Brain (organoid and tissue), 16 donors: ENCODE measurements at places on chromosomes 7 and 10.
A peak's percentile ranks its signal among the peaks of the same experiment; 100 is the strongest.

GRCh38 chr10:13594641-13595040, 7.9 kb downstream of the PRPF18 start:
- DNase-seq, result no peak

DNA sequence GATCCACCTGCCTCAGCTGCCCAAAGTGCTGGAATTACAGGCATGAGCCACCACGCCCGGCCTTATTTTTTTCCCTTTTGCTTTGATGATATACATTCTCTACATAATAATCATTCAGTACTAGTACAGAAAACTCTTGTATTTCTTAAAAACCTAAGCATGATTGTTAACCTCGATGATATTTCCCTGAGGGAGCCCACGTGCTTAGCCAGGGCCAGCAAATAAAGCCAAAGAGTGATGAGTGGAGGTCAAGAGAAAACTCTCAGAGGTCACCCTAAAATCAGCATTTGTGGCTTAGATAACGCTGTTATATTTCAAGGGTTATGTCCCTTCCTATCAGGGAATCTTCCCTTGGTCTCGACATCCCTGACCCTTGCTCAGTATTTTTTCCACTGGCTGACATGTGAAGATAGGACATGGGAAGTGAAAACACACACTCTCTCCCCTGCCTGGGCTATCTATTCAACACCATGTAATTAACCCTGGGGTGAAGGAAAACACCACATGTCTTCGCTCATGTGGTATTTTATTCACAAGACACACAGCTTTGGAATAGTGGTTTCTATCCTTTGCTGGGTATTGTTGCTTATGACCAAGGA, 12.6 kb downstream of the FAM200A start:
- no peak for DNase-seq

DNA sequence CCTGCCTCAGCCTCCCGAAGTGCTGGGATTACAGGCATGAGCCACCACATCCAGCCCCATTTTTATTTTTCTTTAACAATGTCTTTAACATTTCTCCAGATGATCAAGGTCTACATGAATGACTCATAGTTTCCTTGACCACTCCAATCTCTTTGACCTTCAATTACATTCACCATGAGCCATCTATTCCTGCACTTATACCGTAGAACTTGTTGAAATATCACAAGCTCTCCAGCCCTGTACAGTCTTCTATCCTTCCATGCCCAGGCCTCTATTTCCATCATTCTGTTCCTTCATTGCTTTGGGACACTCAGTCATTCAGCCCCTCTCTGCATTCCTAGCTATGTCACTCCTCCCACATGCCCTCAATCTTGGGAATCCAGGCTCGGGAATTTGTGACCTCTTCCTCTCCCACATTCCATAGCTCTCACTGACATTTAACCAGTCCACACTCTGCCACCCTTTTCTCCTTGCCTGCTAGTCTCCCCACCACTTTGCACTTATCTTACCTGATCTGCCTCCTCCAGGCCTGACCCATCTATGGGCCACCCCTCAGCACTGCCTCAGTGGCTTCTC, 151.8 kb upstream of the STK17A start:
- DNase-seq, result no peak

- DNase-seq, result no peak
Measured at GRCh38 chr7:137539111-137539715, 195.7 kb upstream of the PTN start.

DNA sequence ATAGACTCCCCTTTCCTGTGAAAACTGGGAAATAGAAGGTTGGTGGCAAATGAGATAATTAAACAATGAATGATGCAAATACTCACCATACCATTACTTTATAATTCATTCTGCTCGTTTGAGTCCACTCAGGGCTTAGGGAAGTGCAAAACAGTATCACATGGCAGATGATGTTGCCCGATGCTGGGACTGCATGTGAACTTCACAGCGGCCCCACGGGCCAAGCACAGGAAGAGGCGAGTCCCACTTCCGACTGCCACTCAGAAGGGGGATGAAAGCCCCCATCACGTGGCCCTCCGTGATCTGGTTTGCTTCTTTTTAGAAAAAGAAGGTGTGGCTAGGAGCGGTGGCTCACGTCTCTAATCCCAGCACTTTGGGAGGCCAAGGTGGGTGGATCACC, 71.5 kb downstream of the PRPF18 start:
- DNase-seq, result no peak

GRCh38 chr7:13414181-13414580, 575.3 kb downstream of the ETV1 start:
- DNase-seq, result peak; percentile 41

- DNase-seq, result no peak
Measured at GRCh38 chr7:85773116-85773728, 586.4 kb upstream of the SEMA3D start.

DNA sequence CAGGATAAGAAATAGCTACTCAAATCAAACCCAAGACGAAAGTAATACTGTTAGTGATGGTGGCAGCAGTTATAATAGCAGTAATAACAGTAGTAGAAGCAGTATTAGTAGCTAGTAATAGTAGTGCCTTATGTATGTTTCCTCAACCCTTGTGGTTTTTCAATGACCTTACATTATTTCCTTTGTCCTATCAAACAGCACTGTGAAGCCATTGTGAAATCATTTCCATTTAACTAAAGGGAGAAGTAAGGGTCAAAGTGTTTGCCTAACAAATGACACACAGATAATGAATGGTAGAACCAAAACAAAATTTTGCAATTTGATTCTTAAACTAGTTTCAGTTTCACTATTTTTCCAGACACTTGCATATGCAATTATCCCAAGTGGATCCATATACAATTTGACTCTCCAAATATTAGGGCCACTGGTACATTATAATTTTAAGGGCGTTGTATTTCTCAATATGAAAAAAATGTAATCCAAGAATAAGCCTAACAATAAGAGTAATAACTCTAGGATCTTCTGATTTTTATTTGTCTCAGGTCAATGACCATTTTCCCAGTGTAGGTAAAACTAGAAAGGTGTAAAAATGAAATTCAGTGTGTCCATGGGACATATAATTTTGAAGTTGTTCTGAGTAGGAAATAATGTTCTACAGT, 33.7 kb upstream of the TMEM26 start:
- DNase-seq, result no peak

DNA sequence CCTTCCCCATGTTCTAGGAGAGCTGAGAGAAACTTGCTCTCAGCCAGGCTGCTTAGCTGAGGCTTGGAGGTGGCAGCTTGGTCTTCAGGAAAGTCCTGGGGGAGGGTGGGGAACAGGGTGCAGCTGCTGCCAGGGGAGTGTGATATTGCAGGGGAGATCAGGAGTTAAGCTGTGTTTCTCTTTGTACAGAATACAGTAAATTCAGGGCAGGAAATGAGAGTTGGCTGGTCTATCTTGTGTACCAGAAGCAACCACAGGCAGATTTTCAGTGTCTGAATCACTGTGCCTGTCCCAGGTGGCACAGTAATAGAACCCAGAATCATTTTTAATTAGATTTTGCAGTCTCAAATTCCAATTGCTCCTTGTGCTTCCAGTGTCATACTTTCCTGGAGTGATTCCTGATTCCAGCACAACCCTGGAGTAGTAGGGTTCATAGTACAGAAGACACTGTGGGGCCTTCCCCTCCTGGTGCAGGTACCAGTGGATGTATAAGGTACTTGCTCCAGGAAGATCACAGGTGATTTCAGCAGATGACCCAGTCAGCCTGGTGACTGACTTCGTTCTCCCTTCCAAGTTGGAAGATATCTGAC, 94.0 kb upstream of the TARP start:
- no peak for DNase-seq

DNA sequence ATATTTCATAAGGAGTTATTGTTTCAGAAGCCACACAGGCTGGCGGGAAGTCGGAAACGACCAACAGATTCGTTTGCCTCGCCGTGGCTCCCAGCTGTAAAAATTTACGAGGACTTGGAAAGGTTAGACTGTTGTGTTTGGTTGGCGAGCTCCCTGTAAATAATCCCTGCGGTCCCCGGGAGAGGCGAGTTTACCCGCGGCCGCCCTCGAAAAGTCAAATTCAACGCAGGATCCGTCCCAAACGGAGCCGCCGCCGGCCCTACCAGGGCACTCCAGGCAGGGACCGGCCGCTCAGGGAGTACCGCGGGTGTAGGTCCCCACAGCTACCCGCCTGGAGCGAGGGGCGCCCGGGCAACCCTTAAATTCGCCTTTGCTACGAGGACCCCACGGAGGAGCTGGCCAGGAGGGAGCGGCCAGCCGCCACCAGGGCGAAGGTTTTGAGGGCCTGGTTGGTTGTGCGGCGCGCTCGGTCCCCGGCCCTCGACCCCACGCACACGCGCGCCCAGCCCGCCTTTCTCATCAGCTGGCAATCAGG, 726 bp upstream of the HOXA9 start:
- DNase-seq, result no peak

- no peak for DNase-seq
Measured at GRCh38 chr10:42971251-42971599, 105.6 kb upstream of the RET start.

DNA sequence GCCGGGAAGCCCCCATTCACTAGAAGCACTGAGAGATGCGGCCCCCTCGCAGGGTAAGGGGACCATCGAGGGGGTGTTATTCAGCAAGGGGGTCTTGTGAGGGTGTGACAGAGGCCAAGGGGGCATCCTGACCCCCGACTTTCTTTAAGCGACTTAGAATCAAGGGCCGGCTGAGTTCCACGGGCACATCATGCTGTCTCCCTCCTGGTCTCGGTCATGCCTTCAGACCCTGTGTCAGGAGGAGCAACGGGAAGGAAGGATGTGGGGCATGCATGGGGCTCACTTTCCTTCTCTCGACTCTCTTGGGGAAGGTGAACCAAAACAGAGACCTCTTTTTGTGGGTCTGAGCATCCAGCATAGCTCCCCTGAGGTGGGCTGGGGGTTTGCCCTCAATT, 2.5 kb downstream of the ACSL5 start:
- DNase-seq, result no peak

DNA sequence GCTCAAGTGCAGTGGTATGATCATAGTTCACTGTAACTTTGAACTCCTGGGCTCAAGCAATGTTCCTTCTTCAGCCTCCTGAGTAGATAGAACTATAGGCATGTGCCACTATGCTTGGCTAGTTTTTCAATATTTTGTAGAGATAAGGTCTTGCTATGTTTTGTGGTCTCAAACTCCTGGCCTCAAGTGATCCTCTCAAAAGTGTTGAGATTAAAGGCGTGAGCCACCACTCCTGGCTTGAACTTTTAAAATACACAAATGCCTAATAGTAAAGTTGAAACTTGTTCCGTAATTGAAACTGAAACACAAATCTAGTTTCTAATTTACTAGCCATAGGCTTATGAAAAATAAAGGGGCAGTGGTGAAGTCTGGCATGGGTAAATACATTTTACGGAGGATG, 65.7 kb downstream of the AP3M1 start:
- no peak for DNase-seq

DNA sequence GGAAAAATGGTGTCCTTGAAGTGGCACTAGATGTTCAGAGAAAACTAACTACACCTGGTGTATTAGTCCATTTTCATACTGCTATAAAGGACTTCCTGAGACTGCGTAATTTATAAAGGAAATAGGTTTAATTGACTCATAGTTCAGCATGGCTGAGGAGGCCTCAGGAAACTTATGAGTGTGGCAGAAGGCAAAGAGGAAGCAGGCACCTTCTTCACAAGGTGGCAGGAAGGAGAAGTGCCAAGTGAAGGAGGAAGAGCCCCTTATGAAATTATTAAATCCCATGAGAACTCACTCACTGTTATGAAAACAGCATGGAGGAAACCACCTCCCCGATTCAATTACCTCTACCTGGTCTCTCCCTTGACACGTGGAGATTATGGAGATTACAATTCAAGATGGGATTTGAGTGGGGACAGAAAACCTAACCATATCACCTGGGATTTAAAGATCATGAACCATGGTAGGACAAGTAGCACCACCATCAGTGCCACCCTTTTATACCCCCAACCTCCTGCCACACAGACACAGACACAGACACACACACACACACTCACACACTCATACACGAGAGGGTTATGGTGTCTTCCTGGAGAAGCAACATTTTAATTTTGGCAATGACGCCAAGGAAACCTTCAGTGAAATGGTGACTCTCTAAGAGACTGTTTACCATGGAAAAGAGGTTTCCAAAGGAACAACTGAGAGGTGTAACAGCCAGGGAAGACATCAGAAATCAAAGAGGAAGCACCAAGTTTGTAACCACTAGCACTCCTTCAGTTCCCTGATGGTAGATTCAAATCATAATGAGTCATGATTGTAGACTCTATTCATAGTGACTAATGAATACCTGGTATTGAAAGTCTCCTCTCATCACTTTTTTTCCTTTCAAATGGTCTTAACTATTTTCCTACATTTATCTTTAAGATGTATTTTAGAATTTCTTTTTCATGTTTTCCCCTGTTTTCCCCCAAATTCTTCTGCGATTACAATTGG, 41.8 kb upstream of the WNT16 start:
- no peak for DNase-seq

DNA sequence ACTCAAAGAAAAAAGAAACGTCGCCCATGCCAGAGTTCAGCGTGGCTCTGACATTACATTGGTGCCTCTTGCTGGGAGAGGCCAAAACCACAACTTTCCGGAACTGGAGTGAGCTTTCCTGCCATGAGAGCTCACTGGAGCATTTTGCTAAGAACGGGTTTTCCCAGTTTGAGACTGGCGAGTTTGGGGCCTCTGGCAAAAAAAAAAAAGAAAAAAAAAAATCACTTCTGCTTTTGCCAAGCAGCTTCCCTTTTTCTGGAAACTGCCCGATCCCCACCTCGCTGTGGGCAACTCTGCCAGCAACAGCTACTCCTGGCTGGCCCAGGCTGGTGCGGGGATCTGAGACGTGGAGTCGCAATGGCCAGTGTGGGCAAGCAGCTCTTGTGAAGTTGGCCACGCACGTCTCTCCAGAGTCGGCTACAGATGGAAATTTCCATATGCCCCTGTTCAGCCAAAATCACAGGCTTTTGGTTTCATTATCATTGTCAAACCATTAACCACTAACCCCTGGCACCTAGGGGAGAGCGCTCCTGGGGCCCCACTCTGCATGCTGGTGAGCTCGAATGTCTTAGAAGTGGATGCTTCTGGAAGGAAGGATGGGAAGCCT, 25.7 kb downstream of the PRKAG2 start:
- no peak for DNase-seq

- DNase-seq, result no peak
Measured at GRCh38 chr7:64945503-64946175, 42.6 kb downstream of the ZNF273 start.

DNA sequence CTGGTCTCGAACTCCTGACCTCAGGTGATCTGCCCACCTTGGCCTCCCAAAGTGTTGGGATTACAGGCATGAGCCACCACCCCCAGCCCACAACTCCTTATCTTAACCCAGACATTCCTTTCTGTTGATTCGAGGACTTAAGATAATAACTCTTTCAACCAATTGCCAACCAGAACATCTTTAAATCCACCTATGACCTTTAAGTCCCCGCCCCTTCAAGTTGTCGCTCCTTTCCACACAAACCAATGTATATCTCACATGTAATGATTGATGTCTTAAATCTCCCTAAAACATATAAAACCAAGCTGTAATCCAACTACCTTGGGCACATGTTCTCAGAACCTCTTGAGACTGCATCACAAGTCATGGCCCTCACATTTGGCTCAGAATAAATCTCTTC, 7.8 kb upstream of the ANKRD2 start:
- DNase-seq, result no peak

GRCh38 chr7:133355822-133356221, 102.9 kb downstream of the EXOC4 start:
- no peak for DNase-seq
